ENCODE measurements at places on chromosomes 5 and 9.
A peak's percentile ranks its signal among the peaks of the same experiment; 100 is the strongest.

DNA sequence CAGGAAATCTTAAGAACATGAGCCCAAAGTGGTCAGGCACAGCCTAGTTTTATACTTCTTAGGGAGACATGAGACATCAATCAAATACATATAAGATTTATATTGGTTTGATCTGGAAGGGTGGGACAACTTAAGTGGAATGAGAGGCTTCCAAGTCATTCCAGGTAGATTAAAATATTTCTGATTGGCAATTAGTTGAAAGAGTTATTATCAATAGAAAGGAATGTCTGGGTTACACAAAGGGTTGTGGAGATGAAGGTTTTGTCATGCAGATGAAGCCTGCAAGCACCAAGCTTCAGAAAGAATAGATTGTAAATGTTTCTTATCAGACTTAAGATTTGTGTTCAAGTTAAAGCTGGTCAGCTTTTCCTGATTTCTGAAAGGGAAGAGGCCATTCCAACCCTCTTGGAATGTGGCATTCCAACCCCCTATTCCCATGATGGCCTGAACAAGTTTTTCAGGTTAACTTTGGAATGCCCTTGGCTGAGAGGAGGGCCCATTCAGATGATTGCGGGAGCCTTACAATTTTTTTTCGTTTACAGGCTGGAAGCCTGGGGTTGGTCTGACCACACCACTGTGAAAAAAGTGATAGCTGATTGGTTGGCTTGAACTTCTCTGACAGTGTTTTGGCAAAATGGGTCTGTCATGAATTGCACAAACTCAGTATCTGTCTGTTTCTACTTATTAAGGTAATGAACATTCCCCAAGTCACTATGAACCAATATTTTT is 245.6 kb upstream of the RAI14 start:
- DNase-seq = no peak

GRCh38 chr5:93385655-93386054 is 195.4 kb downstream of the NR2F1-AS1 start:
- no peak for DNase-seq

DNA sequence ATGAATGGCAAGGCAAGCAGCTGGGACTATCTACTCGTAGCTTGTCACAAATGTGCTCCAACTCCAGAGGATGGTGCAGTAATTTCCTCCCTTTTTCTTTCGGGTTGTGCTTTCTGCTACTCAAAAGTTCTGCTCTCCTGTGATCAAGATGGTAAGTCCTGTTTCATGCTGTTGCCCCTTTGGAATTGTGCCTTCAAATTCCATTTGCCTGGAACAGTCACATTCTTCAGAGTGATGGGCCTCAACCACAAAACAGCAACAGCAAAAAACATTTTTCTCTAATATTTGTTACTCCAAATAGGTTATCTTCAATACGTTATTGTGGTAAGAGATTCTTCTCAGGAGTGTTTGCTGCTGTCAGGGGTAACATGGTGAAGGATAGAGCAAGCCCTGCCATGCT is 209.3 kb downstream of the PALM2AKAP2 start:
- DNase-seq = no peak

GRCh38 chr5:154215571-154216325 is 25.2 kb downstream of the GALNT10 start:
- no peak for DNase-seq

GRCh38 chr5:34959323-34959722 is 30.0 kb downstream of the DNAJC21 start:
- DNase-seq = peak; percentile 23

DNA sequence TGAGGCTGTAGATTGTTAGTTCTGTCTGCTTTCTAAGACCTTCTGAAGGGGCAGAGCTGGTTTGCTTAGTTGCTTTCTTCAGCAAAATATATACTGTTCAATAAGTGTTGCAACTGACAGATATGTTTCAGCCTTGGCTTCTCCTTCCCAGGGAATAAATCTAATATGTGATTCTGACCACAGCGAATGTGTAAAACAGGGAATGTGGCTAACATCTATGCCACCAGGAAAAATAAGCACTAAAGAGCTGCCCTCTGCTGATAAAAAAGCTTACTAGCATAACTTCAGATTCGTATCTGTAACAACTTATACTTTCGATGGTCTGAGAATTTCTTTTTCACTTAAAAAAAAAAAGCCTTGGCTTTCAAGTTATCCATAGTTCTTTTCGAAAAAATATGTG is 13.0 kb upstream of the OSMR start:
- DNase-seq = no peak

- DNase-seq = no peak
These were observed 5.3 kb upstream of the FAM120AOS start for GRCh38 chr9:93458712-93459111.

DNA sequence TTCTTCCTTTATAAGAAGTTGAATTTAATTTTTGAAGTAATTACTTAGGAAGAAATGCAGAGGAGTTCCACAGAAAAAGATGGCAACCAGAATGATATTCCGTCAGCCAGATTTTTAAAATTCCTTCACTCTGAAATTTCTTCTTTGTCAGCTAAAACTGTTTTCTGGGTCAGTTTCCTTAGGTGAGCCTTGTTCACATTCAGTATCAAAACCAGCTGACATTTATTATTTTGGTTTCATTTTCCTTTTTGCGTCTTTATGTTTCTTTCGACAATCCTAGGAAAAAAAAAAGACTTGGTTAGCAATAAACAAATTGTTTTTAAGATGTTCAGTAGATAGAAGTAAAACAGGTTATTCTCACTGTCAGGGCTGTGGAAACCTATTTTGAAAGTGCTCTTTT is 4.1 kb upstream of the IARS1 start:
- no peak for DNase-seq

- no peak for DNase-seq
These were observed 220.2 kb upstream of the DMRT1 start for GRCh38 chr9:621201-621855.

GRCh38 chr5:93755716-93756115 is 14.3 kb upstream of the POU5F2 start:
- DNase-seq = no peak

- no peak for DNase-seq
These were observed 87.4 kb downstream of the SGCD start for GRCh38 chr5:156414391-156414790.

GRCh38 chr5:78899922-78900362 is 85.2 kb downstream of the ARSB start:
- DNase-seq = peak; percentile 40

GRCh38 chr9:22103685-22104575 is 94.8 kb upstream of the CDKN2B start:
- no peak for DNase-seq

- DNase-seq = no peak
These were observed 77.2 kb downstream of the TMC1 start for GRCh38 chr9:72598639-72599038.

- no peak for DNase-seq
These were observed 190.1 kb upstream of the MEF2C start for GRCh38 chr5:89072842-89073672.

DNA sequence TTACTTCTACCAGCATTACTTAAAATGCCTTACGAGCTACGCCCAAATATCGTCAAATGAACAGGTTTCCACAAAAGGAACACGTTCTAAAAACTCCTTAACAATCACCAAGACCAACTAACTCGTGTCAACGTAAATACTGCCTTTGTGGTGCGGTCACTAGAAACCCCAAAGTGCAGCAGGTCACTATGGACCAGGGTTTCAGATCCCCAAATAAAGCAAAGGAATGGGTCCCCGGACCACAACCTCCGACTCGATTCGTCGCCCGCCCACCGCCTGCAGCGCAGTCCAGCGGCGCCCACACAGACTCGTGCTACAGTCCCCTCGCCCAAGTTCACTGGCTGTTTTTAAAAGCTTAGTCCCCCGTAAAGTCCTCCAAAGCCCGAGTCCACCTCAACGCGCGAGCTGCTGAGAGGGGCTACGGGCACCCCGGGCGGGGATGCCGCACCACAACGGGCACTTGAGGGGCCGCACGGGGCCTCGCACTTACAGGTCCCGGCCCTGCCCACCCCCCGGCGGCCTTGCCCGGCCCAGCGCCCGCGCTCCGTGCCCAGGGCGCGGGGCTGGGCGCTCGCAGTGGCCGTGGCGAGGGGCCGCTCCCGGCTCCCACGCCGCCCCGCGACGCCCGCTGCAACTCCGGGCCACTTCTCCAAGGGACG is 1.1 kb downstream of the NFIB start:
- no peak for DNase-seq

DNA sequence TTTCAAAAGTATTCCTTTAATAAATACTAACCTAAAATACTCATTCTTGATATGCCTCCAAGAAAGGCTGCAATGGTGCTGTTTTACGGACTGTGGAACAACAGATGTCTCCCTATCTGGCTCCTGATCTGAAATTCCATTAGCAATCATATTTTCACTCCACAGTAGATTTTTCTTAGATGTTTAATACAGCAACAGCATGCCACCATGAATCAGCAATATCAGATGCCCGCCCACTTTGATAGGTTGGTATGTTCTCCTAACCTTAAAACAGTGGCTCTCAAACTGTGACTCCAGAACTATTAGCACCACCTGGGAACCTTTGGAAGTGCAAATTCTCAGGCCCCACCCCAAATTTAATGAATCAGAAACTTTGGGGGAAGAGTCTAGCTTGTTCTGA is 110.2 kb downstream of the MLLT3 start:
- peak; percentile 43 for DNase-seq

DNA sequence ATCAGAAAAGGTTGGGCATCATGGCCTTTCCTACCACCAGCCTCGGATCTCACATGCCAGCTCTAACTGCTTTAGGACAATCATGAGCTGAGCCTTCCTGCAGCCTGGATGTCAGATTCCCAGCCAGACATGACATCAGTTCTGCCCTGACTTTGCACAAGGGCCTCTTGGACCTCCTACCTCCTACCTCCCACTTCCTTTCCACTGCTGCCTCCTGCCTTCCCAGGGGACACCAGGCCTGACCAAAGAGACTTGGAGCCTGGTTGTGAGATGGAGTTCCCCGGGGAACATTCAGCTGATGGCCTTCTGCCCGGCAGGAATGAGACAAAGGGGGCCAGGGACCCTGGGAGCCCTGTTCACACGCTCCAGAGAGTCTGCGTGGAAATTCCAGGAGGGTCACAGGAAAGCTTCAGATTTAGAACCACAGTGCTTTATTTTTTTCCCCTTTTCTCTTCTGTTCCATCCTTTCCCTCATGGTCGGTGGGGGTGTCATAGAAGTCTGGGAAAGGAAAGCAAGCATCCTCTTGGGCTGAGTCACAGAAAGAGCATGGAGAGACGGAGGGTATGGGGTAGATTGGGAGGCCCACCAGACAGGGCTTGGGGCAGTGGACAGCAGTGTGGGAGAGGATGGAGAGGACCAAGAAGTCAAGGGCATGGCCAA is 35.4 kb upstream of the IL17B start:
- DNase-seq = no peak

DNA sequence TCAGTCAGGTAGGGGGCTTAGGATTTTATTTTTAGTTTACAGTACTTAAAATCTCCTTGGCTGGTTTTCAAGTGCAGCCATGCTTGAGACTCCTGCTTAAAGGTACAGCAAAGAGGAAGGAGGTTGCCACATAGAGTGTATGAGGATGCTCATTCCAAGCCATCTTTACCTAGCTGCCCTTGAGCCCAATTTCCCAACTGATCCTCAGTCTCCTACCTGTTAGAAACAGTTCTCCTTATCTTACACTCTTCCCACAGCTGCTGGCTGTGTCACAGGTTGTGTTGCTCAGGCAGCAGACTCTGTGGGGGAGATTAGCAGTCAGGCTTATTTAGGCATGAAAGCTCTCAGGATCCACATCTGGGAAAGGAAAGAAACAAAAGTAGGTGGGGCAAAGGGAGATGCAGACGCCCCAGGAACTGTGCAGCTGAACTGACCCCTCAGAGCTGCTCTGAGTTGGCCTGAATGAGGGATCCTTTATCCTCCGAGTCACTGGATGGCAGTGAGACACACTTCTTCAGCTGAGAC is 95.1 kb downstream of the NMUR2 start:
- DNase-seq = no peak

- no peak for DNase-seq
These were observed 37.5 kb downstream of the NUP214 start for GRCh38 chr9:131162886-131163285.

- no peak for DNase-seq
These were observed 11.2 kb upstream of the ZSWIM6 start for GRCh38 chr5:61320860-61321259.

DNA sequence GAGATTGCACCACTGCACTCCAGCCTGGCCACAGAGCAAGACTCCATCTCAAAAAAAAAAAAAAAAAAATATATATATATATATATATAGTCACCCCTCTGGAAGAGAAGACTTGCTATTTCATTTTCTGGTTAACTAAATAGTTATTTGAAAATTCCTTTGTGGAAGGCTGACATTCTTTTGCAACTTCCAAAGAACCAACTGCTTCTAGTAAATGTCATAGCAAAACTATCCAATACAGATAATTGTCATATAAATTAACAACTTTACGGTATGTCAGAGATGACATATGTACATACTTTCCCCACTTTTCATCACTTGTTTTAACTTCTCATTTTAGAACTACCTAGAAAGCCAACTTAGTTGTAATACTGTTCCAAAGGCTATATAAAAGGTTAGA is 50.9 kb downstream of the PRUNE2 start:
- no peak for DNase-seq

DNA sequence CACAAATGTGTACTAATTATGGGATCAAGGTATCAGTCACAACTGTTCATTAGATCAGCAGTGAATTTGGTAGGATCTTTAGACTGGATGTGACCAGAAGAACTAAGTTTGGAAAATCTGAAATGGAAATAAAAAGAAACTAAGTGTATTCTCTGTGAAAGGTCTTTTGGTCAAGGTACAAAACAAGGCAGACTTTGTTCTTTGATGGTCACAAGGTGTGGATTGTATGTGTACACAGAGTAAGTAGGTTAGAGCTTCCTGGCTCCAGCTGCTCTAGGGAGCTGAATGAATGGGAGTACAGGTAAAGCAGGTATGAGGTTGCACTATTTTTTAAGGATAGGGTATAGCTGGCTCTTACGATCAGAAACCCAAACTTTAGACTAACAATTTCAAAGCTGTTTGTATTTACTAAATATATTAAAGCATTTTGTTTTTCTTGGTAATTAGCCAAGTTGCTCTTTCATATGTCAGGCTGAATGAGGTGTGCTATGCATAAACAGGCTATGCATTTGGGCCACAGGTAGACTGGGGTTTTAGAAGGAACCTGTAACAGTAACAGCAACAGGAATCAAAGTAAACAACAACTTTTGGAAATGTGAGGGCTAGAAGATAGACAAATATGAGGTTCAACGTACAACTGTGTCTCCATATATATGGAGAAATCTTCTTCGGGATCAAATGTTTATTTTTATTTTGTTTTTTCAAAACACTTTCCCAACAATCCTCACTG is 32.5 kb downstream of the FAM169A start:
- DNase-seq = no peak

- DNase-seq = no peak
These were observed 20.8 kb upstream of the CKMT2 start for GRCh38 chr5:81212211-81212751.
